ENCODE measurements at places on chromosomes 1 and 21.
A peak's percentile ranks its signal among the peaks of the same experiment; 100 is the strongest.

DNA sequence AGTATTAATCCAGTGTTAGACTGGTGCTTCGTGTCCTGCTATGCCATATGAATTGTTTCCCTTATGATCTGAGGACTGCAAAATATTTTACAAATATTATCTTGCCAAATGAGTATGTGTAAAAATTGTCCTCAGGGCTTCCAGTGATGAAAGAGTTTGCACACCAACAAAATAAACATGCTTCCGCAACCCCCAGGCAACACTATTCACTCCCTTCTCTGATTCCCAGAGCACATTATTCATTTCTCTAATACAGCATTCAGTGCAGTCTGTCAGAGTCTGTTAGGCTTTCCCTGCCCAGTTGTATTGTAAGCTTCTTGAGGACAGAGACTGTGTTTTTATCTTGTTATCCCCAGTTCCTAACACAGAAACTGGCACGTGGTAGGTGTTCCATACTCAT, 409.9 kb upstream of the C1orf87 start:
- H3K4me3 ChIP-seq: no peak overlapping the region
- H3K36me3 ChIP-seq: no peaks in the 10 kb centered on the region
- no peak overlapping the region for H3K27ac ChIP-seq
- no peaks in the 10 kb centered on the region for H3K4me1 ChIP-seq

DNA sequence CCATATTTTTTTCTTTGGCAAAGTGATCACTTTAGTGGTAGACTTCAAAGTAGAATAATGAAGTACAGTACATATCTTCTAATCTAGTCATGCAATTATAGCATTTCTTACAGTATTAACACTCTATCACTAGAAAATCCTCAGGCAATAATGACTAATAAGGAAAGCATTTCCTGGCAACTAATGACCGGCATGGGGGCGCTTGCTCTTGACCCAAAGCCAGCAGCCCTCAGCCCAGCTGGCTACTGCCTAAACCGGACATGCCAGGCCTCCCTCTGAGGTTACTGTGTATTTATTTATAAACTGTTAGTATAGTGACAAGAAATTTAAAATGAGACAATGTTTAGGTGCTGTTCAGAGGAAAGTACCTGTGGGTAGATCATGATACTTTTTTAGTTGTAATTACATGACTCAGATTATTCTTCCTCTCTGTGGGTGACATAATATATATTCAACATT, 633.8 kb downstream of the PTPRC start:
- H3K36me3 ChIP-seq: no peaks in the 10 kb centered on the region
- H3K4me1 ChIP-seq: peaks cover 5% of the 10 kb centered on the region
- peak; percentile 94 for DNase-seq
- H3K27me3 ChIP-seq: no peaks in the 10 kb centered on the region
- no peak overlapping the region for H3K4me3 ChIP-seq

DNA sequence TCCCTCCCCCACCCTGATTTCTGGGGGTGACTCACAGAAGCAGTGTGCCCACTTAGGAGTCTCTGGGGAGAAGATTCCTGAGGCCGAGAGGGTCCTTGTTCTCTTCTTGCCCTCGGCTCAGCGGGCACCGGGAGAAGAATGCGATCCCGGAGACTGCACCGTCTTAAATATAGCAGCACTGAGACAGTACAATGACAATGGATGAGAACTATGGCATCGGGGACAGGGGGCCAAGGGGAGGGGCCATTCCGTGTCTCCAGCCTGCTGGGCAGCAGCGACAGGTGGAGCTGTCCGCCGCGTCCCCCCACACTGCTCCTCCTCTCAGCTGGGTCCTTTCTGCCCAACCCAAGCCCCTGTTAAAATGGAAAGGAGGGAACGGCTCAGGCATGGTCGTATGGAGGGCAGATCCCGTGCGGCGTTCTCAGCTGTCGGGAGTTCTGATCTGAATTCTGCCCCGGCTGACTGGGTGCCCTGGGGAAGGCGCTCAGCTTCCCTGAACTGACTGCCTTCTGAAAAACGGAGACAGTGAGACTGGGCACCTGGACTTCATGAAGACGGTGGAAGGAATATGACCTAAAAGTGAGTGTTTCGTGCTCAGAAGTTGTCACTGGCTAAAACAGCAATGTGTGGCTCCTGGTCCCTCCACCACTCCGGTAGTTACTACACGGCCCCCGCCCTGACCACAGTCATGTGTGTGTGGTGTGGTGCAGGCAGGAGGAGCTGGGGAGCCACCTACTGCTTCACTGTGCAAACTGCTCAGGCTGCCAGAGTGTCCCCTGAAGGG, at the start of gene MYOM3:
MYOM3 (minus strand) TSS at position 140 of the 784 bp plus-strand sequence. CDS start 3,499 bp downstream, outside the sequence.
- peaks cover 3% of the 10 kb centered on the region for H3K4me1 ChIP-seq
- peaks cover 46% of the 10 kb centered on the region for H3K27me3 ChIP-seq
- no peak within 1 kb of the TSS for H3K4me3 ChIP-seq
- no peak within 1 kb of the TSS for H3K27ac ChIP-seq
- DNase-seq: peak; percentile 65

GRCh38 chr1:236141447-236142252, 689 bp upstream of the GPR137B start:
- 0 out of 2 replicates have a peak, but pooled peaks cover 2% of the 10 kb centered on the region for H3K36me3 ChIP-seq
- no peak overlapping the region for H3K27ac ChIP-seq
- peaks cover 27% of the 10 kb centered on the region for H3K27me3 ChIP-seq
- H3K4me3 ChIP-seq: peak overlapping the region; percentile 41
- peaks cover 2% of the 10 kb centered on the region for H3K4me1 ChIP-seq

- peaks cover 19% of the 10 kb centered on the region for H3K4me1 ChIP-seq
- H3K36me3 ChIP-seq: peaks cover 11% of the 10 kb centered on the region
- no peaks in the 10 kb centered on the region for H3K27me3 ChIP-seq
- H3K27ac ChIP-seq: 0 out of 2 replicates have a peak overlapping the region, but pooled peaks have one; percentile 14
- no peak overlapping the region for H3K4me3 ChIP-seq
- no peak for DNase-seq
Measured at GRCh38 chr1:51954783-51955182, 35.7 kb downstream of the RAB3B start.

GRCh38 chr1:212465311-212465710, 32.6 kb downstream of the NENF start:
- H3K27me3 ChIP-seq: peaks cover 9% of the 10 kb centered on the region
- no peak for DNase-seq
- no peak overlapping the region for H3K27ac ChIP-seq
- 0 out of 2 replicates have a peak, but pooled peaks cover 1% of the 10 kb centered on the region for H3K4me1 ChIP-seq
- no peaks in the 10 kb centered on the region for H3K36me3 ChIP-seq

DNA sequence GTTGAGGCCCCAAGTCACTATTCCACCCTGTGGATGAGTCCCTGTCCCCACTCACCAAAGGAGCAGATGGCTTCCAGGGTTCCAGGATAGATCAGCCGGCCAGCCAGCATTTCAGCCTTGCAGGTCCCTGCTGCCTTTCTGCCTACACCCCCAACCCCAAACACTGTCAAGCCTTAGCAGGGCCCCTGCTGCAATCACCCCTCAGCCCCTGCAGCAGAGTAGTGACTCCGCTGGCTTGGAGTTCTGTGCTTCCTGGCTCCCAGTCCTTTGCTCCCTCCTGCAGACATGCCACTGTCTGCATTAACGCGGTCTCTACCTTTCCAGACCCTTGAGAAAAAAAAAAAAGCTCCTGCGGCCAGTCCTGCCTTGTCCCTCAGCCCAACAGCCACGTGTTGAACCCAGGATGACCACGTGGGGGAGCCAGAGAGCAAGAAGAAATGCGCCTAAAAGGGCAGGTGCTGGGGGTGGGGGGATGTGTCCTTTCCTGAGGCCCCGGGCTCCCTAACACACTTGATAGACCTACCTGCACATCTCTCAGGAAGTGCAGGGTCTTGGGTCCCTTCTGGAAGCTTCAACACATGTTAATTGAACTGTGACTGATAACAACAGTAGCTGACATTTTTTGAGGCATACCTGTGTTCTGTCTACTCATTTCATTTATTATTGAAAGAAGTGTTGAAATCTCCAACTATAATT, 37.4 kb downstream of the RASSF5 start:
- H3K4me3 ChIP-seq: no peak overlapping the region
- H3K36me3 ChIP-seq: no peaks in the 10 kb centered on the region
- DNase-seq: peak; percentile 31
- no peak overlapping the region for H3K27ac ChIP-seq

GRCh38 chr21:45856906-45857305, 124.7 kb upstream of the COL6A1 start:
- H3K27ac ChIP-seq: no peak overlapping the region
- H3K4me3 ChIP-seq: no peak overlapping the region
- no peaks in the 10 kb centered on the region for H3K27me3 ChIP-seq
- 0 out of 2 replicates have a peak, but pooled peaks cover 2% of the 10 kb centered on the region for H3K36me3 ChIP-seq
- H3K4me1 ChIP-seq: no peaks in the 10 kb centered on the region

- no peaks in the 10 kb centered on the region for H3K36me3 ChIP-seq
- no peak overlapping the region for H3K27ac ChIP-seq
- DNase-seq: no peak
- no peak overlapping the region for H3K4me3 ChIP-seq
Measured at GRCh38 chr21:18832950-18833349, 429.4 kb upstream of the TMPRSS15 start.

DNA sequence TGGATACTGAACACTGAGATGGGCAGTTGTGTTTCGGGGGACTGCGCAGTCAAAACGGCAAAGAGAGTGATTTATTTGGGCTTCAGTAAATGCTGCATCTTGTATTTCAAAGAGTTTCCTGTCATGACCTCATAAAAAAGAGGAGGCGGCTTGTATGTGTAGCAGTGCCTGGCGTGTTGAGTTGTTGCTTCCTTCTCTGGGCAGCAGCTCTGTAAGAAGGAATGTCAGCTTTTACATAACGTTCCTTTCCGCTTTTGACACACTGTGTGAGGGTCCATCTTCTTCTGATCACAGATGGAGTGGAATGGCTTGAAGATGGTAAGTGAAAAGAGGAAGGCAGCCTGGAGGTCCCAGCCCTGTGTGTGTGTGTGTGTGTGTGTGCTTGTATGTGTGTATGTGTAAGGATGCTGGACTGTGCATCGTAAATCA, 941 bp downstream of the ELAVL4 start:
- H3K36me3 ChIP-seq: no peaks in the 10 kb centered on the region
- no peak for DNase-seq
- H3K27me3 ChIP-seq: no peaks in the 10 kb centered on the region

- H3K27me3 ChIP-seq: no peaks in the 10 kb centered on the region
- no peaks in the 10 kb centered on the region for H3K36me3 ChIP-seq
- DNase-seq: no peak
- no peaks in the 10 kb centered on the region for H3K4me1 ChIP-seq
- no peak overlapping the region for H3K27ac ChIP-seq
- no peak overlapping the region for H3K4me3 ChIP-seq
Measured at GRCh38 chr1:182281541-182281940, 110.0 kb downstream of the GLUL start.

- H3K27me3 ChIP-seq: peaks cover 3% of the 10 kb centered on the region
- no peak overlapping the region for H3K27ac ChIP-seq
- H3K4me3 ChIP-seq: no peak overlapping the region
- H3K4me1 ChIP-seq: no peaks in the 10 kb centered on the region
Measured at GRCh38 chr21:38097789-38098188, 159.0 kb upstream of the KCNJ15 start.

GRCh38 chr1:86119214-86119764, 37.3 kb downstream of the COL24A1 start:
- H3K27me3 ChIP-seq: no peaks in the 10 kb centered on the region
- no peak overlapping the region for H3K27ac ChIP-seq
- no peaks in the 10 kb centered on the region for H3K36me3 ChIP-seq
- H3K4me1 ChIP-seq: no peaks in the 10 kb centered on the region
- DNase-seq: peak; percentile 34

- H3K4me1 ChIP-seq: peaks cover 4% of the 10 kb centered on the region
- no peak overlapping the region for H3K4me3 ChIP-seq
- no peaks in the 10 kb centered on the region for H3K27me3 ChIP-seq
- peaks cover 5% of the 10 kb centered on the region for H3K36me3 ChIP-seq
Measured at GRCh38 chr1:215569986-215570824, 3.1 kb downstream of the KCTD3 start.

- H3K4me3 ChIP-seq: no peak overlapping the region
- no peak overlapping the region for H3K27ac ChIP-seq
- peaks cover 14% of the 10 kb centered on the region for H3K27me3 ChIP-seq
- no peak for DNase-seq
- H3K4me1 ChIP-seq: no peaks in the 10 kb centered on the region
- H3K36me3 ChIP-seq: no peaks in the 10 kb centered on the region
Measured at GRCh38 chr21:41743321-41744027, 23.4 kb downstream of the RIPK4 start.

DNA sequence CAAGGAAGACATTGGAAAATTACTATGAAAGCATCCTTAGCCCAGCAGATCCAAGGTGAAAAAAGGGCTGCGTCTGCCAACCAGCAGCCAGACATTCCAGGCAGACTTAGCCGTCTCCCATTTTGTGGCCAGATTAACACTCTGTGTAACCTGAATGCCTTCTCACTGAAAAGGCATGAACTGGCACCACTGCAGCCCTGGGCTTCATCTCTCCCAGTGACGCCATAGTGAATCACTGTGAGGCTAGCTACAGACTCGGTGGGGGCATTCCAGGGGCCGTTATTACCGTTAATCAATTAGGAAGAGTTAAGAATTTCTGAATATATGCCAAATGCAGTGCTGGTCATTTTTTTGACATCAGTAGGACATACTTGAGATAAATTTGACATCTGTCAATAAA, 627.4 kb downstream of the LMO4 start:
- H3K4me3 ChIP-seq: no peak overlapping the region
- no peak overlapping the region for H3K27ac ChIP-seq
- no peaks in the 10 kb centered on the region for H3K27me3 ChIP-seq
- H3K36me3 ChIP-seq: no peaks in the 10 kb centered on the region
- peaks cover 2% of the 10 kb centered on the region for H3K4me1 ChIP-seq
- peak; percentile 98 for DNase-seq

GRCh38 chr1:90724926-90725656, 8.0 kb upstream of the BARHL2 start:
- H3K27ac ChIP-seq: no peak overlapping the region
- peaks cover 84% of the 10 kb centered on the region for H3K27me3 ChIP-seq
- H3K4me1 ChIP-seq: 0 out of 2 replicates have a peak, but pooled peaks cover 1% of the 10 kb centered on the region
- H3K4me3 ChIP-seq: peak overlapping the region; percentile 15
- DNase-seq: no peak

DNA sequence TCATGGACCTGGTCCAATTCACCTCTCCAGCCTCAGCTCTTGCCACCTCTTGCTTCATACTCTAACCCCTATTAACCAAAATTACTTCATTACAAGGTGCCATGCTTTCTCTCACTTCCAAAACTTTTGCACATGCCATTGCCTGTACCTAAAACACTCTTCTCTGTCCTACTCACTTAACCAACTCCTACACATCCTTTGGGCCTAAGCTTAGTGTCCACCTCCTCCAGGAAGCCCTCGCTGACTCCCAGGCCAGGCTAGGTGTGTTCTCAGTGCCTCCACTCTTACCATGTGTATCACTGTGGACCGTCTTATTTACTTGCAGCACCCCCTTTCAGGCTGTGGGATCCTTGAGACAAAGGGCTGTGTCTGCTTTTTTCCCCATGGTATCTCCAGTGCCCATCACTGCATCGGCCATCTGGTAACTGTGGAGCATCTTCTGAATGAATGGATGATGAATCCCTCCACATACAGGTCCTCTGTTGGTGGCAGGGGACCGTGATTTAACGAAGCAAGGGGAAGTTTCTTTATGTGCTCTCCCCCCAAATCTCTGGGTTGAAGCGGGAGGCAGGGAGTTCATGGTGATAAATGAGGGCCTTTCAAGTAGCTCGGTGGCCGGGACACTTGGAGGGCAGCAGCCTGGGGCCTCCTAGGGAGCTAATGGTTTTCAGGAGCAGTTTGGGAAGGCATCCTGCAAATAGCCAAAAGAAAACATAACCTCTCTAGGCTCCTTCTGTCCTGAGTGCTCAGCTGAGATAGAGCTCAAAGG, 111.9 kb downstream of the TRABD2B start:
- DNase-seq: no peak
- no peaks in the 10 kb centered on the region for H3K27me3 ChIP-seq
- no peak overlapping the region for H3K27ac ChIP-seq
- no peak overlapping the region for H3K4me3 ChIP-seq
- no peaks in the 10 kb centered on the region for H3K4me1 ChIP-seq

All from IMR-90 (cell line).